AML-193 (cell line): ENCODE measurements at places on chromosomes 12 and 14.

DNA sequence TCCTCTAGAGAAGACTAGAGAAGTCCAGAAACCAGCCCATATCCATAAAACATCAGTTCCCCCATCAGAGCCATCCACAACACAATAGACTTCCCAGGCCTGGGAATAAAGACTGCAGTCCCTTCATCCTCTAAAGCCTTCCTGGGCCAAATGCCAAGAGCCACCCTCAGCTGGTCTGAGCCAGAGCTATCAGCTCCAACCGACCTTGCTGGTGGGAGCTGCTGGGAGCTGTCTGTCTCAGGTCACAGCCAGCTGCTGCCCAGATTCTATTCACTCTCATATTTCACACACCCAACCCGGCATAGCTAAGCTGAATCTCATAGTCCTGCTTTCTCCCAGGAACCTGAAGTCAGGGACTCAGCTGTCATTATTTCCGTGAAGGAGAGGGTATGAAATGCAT lies 10.9 kb upstream of the TFCP2 start:
- no peak for DNase-seq

DNA sequence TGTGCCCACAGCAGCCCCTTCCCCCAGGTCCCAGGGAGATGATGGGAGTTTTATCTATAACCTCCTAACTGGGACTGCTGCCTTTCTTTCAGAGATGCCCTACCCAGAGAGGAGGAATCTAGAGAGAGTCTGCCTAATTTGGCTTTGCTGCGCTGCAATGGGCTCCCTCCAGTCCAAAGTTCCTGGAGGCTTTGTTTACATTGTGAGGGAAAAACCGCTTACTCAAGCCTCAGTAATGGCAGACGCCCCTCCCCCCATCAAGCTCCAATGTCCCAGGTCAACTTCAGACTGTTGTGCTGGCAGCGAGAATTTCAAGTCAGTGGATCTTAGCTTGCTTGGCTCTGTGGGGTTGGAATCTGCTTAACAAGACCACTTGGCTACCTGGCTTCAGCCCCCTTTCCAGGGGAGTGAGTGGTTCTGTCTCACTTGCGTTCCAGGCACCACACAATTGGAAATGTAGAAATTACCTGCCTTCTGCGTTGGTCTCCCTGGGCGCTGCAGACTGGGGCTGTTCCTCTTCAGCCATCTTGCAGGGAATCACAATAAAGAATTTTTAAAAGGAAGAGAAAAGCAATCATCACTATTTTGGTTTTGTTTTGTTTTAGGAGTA lies 262.5 kb downstream of the FOXG1 start:
- DNase-seq = no peak

- DNase-seq = no peak
Observed at GRCh38 chr12:67202678-67203012, 66.5 kb upstream of the CAND1 start.

- DNase-seq = no peak
Observed at GRCh38 chr14:52840877-52841276, 49.5 kb upstream of the GNPNAT1 start.

- DNase-seq = peak; percentile 22
Observed at GRCh38 chr14:21846227-21846885, 172.7 kb upstream of the OR4E1 start.

DNA sequence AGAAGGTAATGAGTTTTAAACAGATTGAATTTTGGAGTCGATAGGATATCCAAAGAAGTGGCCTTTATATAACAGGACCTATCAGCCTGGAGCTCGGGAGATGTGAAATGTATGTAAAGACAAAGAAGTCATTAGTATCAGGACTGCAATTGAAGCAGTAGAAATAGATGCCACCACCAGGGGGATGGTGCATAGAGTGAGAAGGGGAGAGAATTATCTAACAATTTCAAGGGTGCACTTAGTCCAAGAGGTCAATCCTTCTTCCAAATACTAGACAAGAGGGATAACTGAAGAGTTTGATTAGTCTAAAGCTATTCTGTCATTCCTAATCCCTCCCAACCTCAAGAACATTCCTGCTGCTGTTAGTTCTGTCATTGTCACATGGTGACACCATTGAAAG lies 127.8 kb downstream of the CFAP54 start:
- DNase-seq = peak; percentile 1

DNA sequence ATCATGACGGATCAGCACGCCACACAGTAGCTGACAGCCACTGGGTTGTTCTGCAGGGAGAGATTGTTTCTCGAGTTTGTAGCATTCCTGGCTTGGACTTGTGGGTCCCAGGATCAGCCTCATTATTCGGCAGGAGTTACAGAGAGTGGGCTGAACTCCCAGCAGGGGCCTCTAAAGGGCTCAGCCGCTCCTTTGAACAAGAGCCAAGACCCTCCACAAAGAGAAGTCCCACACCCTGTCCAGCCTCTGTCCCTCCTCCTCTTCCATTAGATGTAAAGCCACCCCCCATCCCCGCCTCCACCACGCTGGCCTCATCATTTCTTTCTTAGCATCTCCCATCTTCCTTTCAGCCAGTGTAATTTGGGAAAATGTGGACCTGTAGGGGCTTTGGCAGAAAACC lies 96.7 kb upstream of the HSPB8 start:
- DNase-seq = no peak
